ENCODE measurements at places on chromosomes 3 and 15. TPM values are rescaled to one million over a fixed set of nuclear protein-coding genes. Genes with fewer than 3 reads are reported as not detected.
A peak's percentile ranks its signal among the peaks of the same experiment; 100 is the strongest.

GRCh38 chr3:118932822-118933558 is 101.7 kb downstream of the IGSF11 start:
- peak; percentile 64 for DNase-seq

- no peak for DNase-seq
These were observed 4.4 kb downstream of the ALPK3 start for GRCh38 chr15:84821501-84822021.

GRCh38 chr3:39848365-39848764 is 39.0 kb downstream of the MYRIP start:
- no peak for DNase-seq

ZPLD1 gene
- 0.50 TPM for total RNA-seq

DNA sequence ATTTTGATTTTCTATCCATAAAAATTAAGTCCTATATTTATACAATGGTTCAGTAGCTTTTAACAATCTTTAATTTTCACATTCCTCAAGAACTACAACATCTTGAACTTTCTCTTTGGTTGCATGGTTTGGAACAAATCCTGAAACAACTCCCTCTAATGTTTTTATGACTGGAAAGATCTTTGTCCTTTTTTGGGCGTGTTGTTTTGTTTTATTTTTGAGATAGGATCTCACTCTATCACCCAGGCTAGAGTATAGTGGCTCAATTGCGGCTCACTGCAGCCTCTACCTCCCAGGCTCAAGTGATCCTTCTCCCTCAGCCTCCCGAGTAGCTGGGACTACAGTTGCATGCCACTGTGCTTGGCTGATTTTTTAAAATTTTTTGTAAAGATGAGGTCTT is 4.0 kb downstream of the STX19 start:
- no peak for DNase-seq

- no peak for DNase-seq
These were observed 7.7 kb upstream of the RFT1 start for GRCh38 chr3:53137835-53138446.

- DNase-seq = no peak
These were observed 3.5 kb upstream of the ISG20 start for GRCh38 chr15:88635318-88635717.

GRCh38 chr15:72161361-72162132 is 36.0 kb downstream of the GRAMD2A start:
- DNase-seq = no peak
